ENCODE measurements at places on chromosomes 6 and 20. TPM values are rescaled to one million over a fixed set of nuclear protein-coding genes. Genes with fewer than 3 reads are reported as not detected.

DNA sequence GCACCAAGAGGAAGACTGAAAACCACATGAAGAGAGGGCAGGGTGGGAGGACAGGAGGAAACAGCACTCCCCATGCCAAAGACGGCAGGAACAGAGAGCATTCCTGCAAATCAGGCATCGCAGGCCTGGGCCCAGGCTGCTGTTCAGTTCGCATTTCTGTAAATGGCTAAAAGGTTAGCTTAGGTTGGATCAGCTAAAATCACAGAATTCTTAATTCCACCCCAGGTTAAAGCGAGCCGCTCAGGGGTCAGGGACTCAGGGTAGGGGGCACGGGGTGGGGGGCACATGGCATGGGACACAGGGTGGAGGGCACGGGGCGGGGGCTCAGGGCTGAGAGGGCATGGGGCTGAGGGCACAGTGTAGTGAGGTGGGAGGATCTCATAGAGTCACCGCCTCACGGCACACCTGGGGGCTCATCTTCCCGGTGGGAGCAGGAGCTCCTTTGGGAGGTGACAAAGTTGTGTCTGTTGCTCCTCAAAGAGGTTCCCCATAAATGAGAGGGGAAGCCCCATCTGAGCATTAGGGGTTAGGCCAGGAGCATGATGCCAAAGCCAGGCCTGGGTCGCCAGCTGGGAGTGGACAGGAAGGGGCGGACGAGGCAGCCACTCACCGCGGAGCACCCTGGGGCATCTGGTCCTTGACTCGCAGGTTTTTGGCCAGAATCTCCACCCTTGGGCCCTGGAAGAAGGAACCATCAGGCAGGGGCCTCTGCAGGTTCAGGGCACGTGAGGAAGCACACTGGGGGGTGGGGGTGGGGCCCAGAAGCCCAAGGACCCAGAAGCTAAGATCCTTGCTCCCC, 200.7 kb downstream of the PREX1 start:
- DNase-seq = no peak

DNA sequence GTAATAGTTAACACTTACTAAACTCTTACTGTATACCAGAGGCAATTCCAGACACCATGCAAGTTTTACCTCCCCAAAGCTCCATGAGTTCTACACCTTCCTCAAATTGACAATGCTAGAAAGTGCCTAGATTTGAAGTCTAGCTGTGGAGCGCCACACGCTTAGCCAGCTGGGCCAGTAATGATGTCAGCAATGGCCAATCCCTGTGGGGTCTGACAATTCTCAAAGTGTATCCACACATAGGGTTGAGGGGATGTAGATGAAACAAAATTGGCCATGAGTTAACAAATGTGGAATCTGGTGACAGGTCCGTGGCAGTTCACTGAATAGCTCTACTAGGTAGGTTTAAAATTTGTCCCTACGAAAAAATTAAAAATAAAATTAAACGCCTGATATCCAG, 1.3 kb downstream of the ZNF343 start:
- DNase-seq = no peak

DNA sequence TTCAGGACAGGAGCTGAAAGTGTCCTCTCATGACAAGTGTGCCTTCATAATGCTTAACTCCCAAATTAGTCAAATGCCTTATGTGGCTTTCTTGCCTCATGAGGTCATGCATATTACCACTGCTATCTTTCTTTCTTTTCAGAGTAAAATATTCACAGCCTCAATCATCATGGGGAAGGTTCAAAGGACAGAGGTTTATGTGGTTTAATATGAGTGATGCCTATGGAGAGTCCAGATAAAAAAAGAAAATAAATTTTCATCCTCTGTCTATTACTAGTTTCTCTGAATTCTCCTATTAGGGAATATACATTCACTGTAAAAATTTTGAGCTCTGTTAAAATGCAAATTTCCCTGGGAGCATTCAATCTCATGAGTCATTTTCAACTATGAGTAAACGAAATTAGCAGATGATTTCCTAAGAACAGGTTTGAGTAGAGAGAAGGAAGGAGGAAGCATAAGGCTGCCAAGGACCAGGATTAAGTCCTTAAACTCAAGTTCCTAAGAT, 396.9 kb upstream of the ADGRB3 start:
- DNase-seq = no peak

FRS3 gene
- 3.4 TPM for total RNA-seq

DNA sequence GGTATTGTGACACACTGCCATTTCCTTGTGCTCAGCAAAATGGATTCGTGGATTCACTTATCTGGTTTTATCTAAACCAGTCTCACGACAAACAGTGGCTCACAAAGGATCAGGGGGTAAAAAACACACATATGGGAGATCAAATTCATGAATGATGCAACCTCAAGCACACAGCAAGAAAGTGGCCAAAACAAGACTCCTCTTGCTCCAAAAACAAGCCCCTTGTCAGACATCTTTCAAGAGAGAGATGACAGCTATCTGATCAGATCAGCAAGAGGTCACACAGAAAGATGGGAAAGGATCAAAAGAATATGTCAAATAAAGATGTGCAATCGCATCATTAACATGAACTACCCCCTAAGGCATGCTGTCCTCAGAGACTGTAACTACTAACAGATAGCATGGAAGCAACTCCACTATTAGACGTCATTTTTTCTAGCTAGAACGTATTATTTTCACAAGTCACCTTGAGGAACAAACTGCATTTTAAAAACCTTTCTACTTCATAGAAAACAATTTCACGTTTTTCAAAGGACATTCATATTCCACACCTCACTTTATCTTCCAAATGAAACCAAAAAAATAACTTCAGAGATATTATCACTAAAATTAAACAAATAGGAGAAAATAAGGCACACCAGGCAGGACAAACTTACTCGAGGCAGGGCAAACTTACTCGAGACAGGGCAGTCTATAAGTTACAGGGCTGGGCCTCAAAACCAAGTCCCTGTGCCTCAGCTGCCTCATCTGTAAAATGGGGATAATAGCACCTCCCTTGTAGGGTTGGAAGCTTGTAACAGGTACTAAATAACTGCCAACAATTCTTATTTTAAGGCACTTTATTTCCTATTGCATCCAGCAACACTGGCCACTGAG, 122.3 kb downstream of the PREX1 start:
- no peak for DNase-seq

GRCh38 chr6:163404825-163405265, 9.7 kb upstream of the QKI start:
- DNase-seq = no peak

DNA sequence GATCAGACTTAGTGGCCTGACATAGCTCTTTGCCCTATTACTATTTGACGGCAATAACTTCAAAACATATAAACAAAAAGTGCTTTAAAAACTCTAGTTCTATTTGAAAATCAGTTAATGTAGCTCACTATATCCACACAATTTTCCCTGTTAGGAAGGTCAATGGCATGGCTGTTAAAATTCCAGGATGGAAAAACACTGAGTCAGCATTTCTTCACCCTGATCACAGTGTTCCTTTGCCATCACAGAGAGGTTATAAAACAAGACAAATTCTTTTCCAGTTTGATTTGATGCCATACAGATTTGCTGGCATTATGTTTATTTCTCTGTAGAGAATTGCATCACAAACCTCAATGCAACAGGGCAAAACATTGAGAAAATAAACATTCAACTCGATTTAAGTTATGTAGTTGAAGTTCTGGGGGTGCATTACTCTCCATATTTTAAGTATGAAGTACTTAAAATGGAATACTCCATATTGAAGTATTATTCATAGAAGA, 253.7 kb upstream of the HSF2 start:
- no peak for DNase-seq

GRCh38 chr6:44228031-44228430, 4.6 kb downstream of the SLC29A1 start:
- no peak for DNase-seq

THBS2 gene
- 2.6 TPM for total RNA-seq

DNA sequence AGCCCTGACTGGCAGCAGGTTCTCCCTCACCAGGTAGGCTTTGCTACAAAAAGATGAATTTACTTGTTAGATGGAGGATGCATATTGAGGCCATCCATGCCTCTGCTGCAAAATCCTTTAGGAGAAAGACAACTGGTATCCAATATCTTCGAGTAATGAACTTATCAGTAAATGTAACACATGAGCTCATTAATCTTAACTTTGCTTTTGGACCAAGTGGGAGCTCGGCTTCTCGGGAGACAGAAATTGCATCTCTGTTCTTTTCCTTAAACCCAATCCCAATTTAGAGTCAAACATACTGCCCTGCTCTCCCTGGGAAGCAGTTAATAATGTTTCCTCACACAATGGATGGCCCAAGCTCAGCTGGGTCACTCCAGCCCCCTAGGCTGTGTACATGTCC, 330.5 kb downstream of the ZFAND3 start:
- no peak for DNase-seq

DNA sequence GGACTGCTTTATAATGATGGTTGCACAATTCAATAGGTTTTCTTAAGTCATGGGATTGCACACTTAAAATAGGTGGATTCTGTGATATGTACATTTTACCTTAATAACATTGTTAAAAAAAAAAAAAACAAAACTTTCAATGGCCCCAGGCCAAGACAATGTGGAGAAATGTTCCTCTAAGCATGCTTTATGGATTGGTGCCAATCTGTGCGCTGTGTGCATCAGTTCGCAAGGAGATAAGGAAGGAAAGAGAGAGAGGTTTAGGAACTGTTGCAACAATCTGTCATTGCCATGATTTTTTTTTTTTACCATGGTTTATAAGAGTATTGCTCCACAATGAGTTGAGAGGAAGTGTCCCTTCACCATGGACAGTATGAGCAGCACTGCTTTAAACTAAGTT, 399.6 kb downstream of the PTPRT start:
- DNase-seq = no peak

DNA sequence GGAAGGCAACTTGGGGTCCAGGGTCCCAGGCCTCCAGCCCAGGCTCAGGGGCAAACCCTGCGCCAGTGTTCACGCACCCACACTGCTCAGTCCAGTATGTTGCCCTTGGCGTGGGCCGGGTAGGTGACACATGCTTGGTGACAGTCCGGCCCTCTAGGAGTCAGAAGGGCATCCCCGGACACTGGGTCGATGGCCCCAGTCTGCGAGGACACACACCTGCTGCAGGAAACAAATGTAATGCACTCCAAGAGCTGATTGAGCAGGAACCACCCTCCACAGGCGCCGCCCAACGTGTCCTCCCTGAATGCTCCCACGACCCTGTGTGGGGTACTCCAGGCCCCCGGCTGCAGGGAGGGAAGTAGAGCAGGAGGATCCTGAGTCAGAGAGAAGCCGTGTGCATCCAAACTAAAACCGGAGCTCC, 160.7 kb downstream of the DLL1 start:
- DNase-seq = no peak

DNA sequence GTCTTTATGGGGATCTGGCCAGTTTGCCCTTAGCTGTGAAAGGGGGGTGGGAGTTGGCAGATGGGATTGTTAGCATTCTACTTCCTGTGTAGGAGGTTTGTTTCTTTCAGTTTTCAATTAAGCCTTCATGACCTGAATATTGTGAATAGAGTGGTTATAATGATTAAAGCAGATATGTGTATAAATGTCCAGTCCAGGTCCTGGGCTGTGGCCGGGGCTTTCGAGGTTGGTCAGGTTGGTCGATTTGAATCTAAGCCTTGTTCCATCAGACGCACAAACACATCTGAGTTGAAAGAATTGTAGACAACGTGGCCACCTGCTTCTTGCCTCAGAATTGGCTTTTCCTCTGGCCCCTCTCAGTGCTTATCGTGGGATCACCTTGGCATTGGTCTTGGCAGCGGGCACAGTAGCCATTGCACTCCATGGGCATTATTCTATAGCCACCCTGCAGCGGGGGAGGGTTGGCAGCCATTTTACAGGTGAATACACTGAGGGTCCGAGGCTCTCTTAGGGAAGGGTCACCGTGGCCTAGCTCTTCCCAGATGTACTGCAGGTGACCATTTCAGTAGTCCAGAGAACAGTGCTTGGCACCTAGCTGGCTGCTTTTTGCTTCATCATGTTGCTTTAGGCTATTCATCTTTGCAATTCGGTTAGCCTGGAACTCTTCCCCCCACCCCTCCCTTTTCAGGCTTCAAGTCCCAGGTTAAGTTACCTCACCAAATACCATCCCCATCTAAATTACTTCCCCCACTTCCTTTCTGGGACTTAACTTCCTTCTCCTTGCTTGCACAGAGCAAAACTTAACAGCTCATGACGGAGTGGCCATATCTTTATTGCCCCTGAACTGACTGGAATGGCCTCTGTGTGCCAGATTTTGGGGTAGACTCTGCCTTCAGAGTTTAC, 1.1 kb downstream of the RNF114 start:
- DNase-seq = no peak

GRCh38 chr6:4487538-4487937, 288.7 kb upstream of the CDYL start:
- no peak for DNase-seq

PRRT1 gene
- 0.70 TPM for total RNA-seq

GRCh38 chr6:108837236-108837971, 10.8 kb upstream of the ARMC2 start:
- DNase-seq = no peak

DNA sequence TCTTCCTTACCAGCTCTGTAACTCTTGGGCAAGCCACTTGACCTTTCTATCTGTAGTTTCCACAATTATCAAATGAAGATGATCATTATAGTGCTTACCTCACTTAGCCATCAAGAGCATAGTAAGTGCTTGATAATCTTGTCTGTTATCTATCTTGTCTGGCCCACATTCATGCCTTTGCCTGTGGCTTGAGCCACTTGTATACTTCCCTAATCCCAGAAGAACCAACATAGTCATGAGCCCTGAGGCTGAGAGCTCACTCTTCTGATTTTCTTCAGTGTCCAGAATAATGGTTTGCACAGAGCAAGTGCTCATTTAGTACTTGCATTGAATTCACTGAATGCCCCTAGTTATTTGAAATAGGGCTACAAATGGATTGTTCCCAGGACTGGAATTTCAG, 108.2 kb downstream of the SASH1 start:
- DNase-seq = no peak

- DNase-seq = no peak
These were observed 1938.5 kb upstream of the DEFB115 start for GRCh38 chr20:29318871-29319461.

WFDC5 gene
- not detected for total RNA-seq

DNA sequence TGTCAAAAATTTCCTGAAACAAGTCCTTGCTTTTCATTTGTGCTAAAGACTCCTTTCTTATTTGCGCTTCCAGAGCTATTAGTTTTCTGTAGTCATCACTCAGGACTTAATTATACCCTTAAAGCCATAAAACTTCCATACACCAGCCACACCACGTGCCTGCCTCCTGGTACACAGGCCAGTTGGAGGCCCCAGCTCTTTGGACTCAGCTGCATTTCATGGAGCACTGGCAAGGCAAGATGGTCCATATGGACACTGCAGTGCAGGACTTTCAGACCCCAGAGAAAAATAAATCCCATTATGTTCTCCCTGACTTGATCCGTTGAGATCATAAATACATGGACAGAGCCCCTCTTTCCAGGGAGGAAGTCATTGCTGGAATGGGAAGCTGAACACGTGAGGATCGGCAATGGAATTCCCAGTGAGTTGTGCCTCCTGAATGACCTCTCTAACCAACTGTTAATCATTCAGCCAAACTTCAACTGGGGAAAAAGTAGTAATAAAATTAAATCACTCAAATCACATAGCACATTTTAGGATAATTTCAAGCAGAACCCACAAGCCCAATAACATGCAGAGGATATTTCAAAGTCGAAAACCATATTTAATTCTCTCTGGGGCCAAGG, 173.1 kb downstream of the HACE1 start:
- no peak for DNase-seq

GRCh38 chr6:157200611-157201010, 122.7 kb downstream of the TMEM242 start:
- no peak for DNase-seq

GRCh38 chr6:7134999-7135745, 27.4 kb downstream of the RREB1 start:
- no peak for DNase-seq

- DNase-seq = no peak
These were observed 34.7 kb downstream of the SLC2A4RG start for GRCh38 chr20:63774306-63774705.

- DNase-seq = no peak
These were observed 217.2 kb downstream of the CDKAL1 start for GRCh38 chr6:20751293-20751935.
